NCI-H1694 treated with DMSO at 0.1 percent for 48 hours (cell line): ENCODE measurements at places on chromosomes 5 and 9.
A peak's percentile ranks its signal among the peaks of the same experiment; 100 is the strongest.

GRCh38 chr5:95960667-95961616, 709 bp downstream of the ELL2 start:
- DNase-seq, result peak; percentile 42

GRCh38 chr5:77210964-77211690, 647 bp downstream of the PDE8B start:
- DNase-seq, result no peak

DNA sequence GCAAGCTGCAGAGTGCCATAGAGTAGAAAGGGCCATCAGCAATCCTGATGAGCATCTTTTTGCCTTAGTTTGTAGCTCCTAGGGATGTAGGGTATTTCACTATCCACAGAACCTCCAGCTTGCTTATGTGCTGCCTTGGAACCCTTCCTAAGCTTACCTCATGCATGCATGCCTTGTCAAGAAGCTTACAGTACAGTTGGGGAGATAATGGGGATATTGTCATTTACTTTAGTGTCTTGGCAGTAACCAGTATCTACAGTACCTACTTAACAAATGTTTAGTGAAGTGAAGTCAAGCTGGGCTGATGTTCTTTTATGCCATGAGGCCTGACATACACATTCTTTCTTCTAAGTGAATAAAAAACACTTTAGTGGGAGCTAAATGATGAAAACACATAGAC, 164.6 kb upstream of the PPP1R2B start:
- DNase-seq, result no peak

DNA sequence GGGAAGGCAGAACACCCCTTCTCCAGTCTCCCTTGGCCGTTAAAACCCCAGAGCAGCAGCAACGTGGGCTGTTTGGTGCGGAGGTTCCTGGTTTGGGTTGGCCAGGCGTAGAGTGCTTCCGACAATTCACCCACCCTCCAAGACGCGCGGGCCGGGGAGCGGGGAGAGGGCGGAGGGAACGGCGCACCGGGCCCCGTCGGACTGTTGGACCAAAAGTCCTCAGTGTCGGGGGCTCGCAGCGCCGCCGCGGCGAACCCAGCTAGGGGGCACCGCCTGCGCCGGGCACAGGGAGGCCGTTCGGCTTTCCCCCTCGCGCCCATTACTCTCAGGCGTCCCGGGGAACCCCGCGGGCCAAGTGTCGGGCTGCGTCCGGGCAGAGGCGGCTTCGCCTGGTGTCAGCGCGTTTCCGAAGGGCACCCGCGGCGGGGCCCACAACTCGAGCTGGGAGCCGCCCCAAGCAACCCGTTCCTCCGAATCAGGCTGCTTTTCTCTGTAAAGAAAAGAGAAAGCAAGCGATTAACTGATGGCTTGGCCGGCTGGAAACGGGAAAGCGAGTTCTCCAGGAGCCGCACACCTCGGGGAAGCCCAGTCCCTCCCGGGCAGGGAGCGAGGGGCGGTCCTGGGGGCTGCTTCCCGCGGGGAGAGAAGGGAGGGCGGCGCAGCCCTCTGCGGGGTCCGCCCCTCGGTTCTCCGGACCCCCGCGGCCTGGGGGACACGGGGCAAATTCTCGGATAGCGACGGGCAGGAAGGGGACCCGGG, 145.5 kb downstream of the ERCC6L2 start:
- DNase-seq, result no peak
